Stimulated activated CD8-positive, alpha-beta memory T cell treated with anti-CD3 and anti-CD28 coated beads, Interleukin-7, amount 100 ng/mL, for 1 hour (primary cell): ENCODE measurements at places on chromosomes 2 and 18.

DNA sequence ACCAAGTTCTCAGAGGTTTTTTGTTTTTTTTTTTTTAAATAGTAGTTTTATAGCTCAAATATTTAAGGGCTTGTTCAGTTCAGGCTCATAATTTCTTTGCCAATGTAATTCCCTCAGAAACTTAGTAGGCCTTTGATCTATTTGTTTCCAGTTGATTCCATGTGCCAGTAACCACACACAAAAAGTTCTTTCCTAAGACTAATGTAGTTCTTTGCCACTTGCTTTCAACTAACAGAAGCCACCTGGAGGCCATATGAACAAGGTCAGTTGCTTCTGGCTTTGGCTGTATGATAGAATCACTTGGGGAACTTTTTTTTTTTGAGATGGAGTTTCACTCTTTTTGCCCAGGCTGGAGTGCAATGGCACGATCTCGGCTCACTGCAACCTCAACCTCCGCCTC is 100.7 kb downstream of the DTNB start:
- no peak for DNase-seq

DNA sequence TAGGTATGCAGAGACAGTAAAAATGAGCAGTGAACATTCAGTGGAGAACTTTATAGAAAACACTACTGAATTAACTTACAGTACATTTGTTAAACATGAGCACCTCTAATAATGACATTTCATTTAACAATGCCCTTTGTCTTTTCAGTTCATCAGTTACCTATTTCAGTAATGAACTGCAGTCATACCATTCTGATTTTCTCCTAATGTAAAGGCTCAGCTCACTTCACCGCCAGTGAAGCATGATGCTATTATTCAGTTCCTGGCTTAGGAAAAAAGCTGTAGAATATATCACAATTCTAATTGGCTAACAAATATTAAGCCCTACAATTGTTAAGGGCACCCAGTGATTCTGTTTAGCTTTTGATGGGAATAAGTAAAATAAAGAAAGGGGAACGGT is 37.1 kb upstream of the CCDC93 start:
- DNase-seq: no peak

- no peak for DNase-seq
Observed at GRCh38 chr2:195094330-195094729, 562.7 kb upstream of the SLC39A10 start.

DNA sequence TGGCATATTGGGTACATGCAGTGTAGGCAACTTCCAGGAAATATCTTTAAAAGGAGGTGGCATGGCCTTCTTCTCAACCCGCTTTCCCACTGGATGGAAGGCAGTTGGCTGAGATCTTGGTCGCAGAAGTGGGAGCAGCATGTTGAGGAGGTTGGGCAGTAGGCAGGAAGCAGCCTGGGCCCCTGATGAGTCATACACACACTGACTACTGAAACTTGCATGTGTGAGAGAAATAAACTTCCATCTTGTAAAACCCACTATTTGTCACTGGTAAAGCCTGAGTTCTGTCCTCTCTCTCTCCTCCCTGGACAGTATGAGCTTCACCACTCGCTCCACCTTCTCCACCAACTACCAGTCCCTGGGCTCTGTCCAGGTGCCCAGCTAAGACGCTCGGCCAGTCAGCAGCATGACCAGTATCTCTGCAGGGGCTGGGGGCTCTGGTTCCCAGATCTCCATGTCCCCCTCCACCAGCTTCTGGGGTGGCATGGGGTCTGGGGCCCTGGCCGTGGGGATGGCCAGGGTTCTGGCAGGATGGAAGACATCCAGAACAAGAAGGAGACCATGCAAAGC is 233.8 kb upstream of the SPRED2 start:
- DNase-seq: no peak

- DNase-seq: no peak
Observed at GRCh38 chr2:124776332-124776731, 751.2 kb downstream of the CNTNAP5 start.

GRCh38 chr2:97359861-97360584 is 229.7 kb downstream of the ANKRD36B start:
- DNase-seq: no peak

GRCh38 chr18:61896757-61897156 is 4.0 kb upstream of the RNF152 start:
- no peak for DNase-seq

DNA sequence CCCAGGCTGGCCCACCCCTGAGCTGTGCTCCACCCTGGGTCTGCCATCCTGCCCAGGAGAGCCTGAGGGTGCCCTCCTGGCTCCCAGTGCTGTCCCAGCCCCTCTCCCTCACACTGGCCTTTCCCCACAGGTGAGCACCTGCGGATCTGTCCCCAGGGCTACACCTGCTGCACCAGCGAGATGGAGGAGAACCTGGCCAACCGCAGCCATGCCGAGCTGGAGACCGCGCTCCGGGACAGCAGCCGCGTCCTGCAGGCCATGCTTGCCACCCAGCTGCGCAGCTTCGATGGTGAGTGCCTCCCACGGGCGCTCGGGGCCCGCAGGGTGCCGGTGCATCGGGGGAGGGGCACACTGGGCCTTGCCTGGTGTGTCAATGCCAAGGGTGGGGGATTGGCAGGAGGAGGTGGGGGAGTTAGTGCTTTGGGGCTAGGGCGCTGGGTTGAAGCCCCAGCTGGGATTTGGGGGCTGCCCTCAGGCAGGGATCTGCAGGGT is 23.5 kb downstream of the GPC1 start:
- no peak for DNase-seq

DNA sequence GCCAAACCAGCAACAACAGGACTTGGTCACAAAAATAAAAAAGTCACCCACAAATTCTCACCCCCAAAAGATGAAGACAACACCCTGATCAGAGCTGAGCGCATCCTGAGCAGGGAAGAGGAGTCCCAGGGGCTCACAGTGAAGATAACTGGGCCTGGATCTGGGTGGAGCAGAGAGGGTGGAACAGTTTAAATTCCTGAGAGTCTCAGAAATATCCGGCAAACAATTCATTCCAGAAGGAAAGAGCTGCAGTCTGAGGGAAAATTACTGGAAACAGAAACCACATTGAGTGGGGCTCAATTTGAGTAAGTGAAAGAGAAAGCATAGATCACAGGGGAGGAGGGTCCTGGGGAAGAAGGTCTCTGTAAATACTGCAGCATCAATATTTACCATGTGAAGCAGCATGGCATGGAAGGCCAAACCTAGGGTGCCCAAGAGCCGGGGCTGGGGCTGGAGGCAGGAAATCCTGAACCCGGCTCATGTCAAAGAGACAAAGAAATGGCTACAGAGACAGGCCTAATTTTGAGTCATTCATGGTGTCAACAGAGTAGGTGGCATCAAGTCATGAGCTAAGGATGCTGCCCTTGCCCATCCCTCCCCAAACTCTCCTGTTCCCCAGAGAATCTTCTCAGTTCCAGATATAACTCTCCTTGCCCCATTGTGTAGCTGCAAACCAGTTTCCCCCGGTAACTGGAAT is 61.4 kb upstream of the ZBTB7C start:
- no peak for DNase-seq

- no peak for DNase-seq
Observed at GRCh38 chr2:240551811-240552210, 6.0 kb downstream of the ANKMY1 start.

- no peak for DNase-seq
Observed at GRCh38 chr18:79941473-79942119, 9.9 kb downstream of the SLC66A2 start.

DNA sequence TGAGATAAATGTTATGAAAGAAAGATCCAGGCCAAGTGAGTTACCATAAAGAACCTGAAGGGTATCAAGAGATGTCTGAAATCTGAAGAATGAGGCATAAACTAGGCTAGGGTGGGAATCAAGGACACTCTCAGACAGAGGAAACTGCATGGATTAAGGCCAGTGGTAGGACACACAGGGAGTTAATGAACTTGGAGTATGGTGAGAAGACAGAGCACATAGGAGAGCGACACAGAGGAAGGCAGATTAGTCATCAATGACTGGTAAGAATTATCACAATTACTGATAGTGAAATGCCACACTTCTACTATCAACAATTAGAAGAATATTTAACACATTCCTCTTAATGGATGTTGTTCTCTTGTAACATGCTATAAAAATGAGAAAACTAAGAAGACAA is 76.9 kb downstream of the TTC21B start:
- DNase-seq: no peak

DNA sequence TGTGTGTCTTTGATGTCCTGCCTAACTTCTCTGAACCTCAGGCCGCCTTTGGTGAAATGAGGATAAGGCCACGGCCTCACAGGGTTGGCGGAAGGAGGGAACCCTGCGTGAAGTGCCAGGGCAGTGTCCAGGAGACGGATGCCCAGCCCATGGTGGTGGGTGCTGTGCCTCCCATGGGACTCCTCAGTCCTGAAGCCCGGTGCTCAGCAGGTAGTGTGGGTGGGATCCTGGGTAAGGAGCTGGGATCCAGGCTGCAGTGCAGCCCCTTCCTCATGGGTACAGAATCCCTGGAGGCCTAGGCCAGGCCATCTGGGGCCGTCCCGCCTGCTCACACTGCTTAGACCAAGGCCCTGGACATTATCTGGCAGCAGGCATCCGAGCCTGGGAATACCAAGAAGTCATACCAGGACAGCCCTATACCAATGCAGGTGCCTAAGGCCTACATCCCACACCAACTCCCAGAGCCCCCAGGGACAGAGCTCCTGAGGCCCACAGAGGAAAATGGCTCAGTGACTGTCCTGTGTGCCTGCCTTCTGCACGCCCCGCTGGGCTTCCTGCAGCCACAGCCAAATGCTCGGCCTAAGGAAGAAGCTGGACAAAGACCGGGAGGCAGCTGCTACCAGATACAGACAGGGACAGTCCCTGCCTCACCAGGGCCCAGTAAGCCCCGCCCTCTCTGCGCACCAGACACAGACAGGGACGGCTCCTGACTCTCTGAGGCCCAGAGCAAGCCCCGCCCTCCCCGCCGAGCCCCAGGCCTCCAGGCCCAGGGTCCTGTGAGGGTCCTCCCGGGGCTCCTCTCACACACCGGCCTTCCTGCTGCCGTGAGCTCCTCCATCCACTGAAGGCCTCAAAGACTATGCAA is 78.0 kb downstream of the NDUFA10 start:
- DNase-seq: no peak

DNA sequence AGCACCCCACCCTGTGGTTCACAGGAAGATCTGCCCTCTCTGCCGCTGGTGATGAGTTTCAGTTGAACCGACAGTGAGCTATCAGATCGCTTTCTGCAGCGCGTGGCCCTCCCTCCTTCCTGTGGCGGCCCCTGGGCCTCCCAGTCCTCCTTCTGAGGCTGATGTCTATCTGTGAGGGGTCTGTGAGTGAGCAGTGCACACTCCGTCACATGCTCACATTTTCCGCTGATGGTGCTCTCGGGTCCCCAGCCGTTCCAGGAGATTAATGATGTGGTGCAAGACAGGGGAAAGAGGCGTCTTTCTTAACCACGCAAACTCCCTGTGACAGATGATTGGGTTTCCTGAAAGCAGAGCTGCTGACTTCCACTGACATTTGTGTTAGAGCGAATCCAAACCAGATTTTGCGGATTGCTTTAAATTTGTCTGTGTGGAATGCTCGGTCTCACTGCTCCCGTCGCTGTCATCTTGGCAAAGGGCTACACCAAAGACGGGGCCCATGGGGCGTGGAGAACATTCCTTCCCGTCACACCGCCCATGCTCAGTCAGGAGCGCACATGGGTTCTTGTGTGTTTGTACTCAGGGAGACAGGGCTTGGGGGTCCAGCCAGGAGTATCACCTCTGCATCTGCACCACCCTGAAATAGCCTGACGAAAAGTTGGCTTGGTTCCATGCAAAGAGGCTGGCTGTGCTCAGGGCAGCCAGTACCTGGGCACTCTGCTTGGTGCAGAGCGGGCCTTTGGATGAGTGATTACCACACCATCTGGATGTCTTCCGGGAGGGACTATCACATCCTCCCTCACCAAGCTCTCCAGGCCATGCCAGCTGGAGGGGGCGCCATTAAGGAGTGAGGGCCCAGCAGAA is 154.7 kb upstream of the HS6ST1 start:
- no peak for DNase-seq

GRCh38 chr2:37527361-37527760 is 144.1 kb downstream of the CDC42EP3 start:
- no peak for DNase-seq

- no peak for DNase-seq
Observed at GRCh38 chr2:65079017-65079416, 22.8 kb downstream of the CEP68 start.

DNA sequence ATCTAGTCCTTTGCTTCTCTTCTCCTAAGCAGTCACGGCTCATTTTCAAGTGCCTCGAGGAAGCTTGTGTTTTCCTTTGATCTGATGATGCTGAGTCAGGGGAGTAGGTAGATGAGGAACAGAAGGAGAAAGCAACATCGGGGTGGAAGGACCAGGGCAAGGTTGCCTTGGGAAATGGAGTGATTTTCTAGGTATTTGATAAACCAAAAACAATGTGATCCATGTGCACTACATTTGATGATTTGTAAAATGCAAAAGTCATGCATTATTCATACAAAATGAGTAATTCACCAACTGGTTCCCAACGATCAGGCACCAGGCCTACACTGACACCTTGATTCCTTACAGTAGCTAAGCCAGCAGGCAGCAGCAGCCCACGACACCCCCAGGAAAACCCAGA is 205.3 kb downstream of the ANAPC1 start:
- DNase-seq: no peak

- DNase-seq: no peak
Observed at GRCh38 chr2:26309921-26310320, 36.0 kb upstream of the SELENOI start.

DNA sequence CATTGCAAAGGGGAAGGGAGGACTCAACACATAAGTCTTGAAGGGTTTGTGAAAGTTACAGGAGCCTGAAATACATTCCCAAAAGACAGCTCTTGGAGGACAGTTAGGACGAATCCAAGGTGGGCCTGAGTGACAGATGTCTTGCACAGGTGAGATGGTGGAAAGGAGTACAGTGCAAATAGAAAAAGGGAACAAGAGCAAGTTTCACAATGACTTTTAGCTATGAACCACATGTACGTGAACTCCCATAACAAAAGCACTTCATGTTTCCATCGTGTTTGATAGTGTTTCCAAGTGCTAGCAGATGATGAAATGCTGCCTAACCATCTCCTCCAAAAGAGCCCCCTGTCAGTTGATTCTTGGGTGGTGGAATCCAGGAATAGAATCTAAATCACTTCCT is 1.8 kb downstream of the IL18RAP start:
- no peak for DNase-seq

DNA sequence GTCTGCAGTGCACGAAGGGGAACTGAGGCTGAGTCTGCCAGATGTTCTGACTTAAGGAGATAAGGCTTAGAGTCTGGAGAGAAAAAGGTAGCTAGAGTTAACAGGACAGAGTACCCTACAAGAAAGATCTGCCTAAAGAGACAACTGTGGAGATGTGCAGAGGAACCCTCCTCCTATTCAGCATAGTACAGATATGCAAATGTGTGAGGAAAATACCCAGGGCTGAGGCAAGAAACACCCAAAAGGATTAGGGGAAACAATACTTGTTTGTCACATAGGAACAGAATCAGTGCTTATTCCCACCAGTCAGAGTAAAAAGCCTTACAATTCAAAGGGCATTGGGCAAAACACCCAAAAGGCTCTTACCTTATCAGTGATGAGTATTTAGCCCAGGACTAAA is 67.8 kb downstream of the SS18 start:
- no peak for DNase-seq
